ENCODE measurements at places on chromosomes 11 and 22. TPM values are rescaled to one million over a fixed set of nuclear protein-coding genes. Genes with fewer than 3 reads are reported as not detected.
A peak's percentile ranks its signal among the peaks of the same experiment; 100 is the strongest.

- no peak overlapping the region for H3K4me3 ChIP-seq
- no peaks in the 10 kb centered on the region for H3K27me3 ChIP-seq
- no peak overlapping the region for H3K27ac ChIP-seq
- DNase-seq = no peak
- H3K36me3 ChIP-seq = no peaks in the 10 kb centered on the region
These were observed 2.4 kb downstream of the IPO7 start for GRCh38 chr11:9386901-9387300.

DNA sequence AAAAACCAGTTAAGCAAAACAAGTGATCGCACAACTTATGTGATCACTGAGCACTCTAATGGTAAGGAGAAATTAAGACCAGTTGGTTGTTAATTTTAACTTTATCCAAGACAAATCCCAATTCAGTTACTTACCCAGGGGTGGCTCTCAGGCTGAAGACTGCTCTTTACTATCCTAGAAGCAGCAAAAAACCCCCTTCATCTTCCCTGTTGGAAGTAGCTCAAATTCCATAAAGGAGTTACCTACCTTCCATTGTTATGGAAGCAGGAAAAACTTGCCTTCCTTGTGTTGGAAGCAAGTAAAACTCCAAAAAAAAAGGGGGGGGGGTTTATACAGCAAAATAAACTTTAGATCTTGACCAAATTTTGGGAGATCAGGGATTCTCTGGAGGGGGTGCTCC, 5.2 kb upstream of the MRPL16 start:
- H3K27me3 ChIP-seq = no peaks in the 10 kb centered on the region
- H3K4me1 ChIP-seq = peaks cover 3% of the 10 kb centered on the region
- DNase-seq = no peak
- no peaks in the 10 kb centered on the region for H3K36me3 ChIP-seq

DNA sequence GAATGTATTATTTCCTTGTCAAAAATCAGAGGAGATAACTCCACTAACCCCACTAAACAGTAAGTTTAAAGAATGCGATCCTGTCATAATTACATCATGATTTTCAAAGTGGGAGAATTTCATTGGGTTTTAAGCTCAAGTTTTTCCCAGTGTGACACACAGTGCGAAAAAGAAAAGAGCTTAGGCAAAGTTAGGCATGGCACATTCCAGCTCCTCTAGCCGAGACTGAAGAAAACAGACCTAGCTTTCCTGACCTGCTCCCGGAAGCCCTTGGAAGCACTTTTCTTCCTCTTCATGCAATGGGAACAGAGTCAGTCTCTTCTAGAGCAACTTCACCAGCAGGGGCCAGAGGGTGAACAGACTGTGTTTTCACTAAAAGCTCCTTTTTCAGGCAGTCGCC, 76.6 kb upstream of the AKIP1 start:
- no peak overlapping the region for H3K4me3 ChIP-seq
- peaks cover 5% of the 10 kb centered on the region for H3K4me1 ChIP-seq
- H3K27me3 ChIP-seq = no peaks in the 10 kb centered on the region
- no peaks in the 10 kb centered on the region for H3K36me3 ChIP-seq
- peak overlapping the region; percentile 82 for H3K27ac ChIP-seq

- no peak overlapping the region for H3K27ac ChIP-seq
- no peak for DNase-seq
- no peak overlapping the region for H3K4me3 ChIP-seq
- H3K27me3 ChIP-seq = no peaks in the 10 kb centered on the region
- no peaks in the 10 kb centered on the region for H3K36me3 ChIP-seq
These were observed 15.8 kb downstream of the TBRG1 start for GRCh38 chr11:124638500-124638899.

KRTAP5-7 gene
- total RNA-seq = not detected

CHCHD10 gene
- total RNA-seq = 15.3 TPM

DNA sequence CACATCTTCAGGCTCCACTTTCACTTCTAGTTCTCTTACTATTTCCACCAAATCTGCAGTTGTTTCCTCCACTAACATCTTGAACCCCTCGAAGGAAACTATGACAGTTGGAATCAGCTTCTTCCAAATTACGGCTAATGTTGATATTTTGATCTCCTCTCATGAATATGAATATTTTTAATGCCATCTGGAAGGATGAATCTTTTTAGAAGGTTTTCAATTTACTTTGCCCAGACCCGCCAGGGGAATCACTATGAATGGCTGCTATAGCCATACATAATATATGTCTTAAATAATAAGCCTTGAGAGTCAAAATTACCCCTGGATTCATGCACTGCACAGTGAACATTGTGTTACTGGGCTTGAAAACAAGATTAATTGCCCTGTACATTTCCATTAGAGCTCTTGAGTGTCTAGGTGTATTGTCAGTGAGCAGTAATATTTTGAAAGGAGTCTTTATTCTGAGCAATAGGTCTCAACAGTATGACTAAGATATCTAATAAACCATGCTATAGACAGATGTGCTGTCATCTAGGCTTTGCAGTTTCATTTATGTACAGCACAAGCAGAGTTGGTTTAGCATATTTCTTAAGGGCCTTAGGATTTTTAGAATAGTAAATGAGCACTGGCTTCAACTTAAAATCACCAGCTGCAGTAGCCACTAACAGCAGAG, 48.3 kb upstream of the LRRC55 start:
- H3K4me1 ChIP-seq = no peaks in the 10 kb centered on the region
- H3K4me3 ChIP-seq = no peak overlapping the region
- H3K27ac ChIP-seq = no peak overlapping the region
- DNase-seq = no peak
- no peaks in the 10 kb centered on the region for H3K36me3 ChIP-seq

DNA sequence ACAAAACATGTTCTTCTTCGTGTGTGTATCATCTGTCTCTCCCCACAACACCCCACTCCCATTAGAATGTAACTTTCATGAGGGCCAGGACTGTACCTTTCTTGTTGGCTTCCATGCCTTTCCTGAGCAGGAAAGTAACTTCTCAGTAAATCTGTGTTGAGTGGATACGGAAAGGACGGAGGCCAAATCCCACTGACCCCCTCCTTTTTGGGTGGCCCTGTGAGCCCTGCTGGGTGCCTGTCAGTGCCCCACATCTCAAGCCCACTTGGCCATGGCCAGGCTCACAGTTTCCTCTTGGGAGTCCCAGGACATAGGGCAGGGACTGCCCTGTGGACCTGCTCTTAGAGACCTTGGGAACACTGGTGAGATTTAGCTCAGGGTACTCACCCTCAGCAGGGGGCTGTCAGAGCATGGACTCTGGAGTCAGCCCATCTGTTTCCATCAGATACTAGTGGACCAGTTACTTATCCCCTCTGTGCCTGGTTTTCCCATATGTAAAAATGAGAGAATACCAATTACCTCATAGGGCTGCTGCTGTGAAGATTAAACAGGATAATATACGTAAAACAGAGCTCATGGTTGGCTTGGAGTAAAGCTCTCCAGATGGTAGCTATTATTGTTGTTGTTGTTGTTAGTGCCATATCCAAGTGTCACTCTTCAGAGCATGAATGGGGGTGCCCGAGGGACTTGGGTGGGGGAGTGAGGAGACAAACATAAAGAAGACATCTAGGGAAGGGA, 1.0 kb upstream of the C11orf96 start:
- peak overlapping the region; percentile 42 for H3K4me3 ChIP-seq
- no peak for DNase-seq
- H3K36me3 ChIP-seq = no peaks in the 10 kb centered on the region
- peaks cover 65% of the 10 kb centered on the region for H3K27me3 ChIP-seq

TCIRG1 gene
- total RNA-seq = 697 TPM

GRCh38 chr11:80163441-80163840, 722.6 kb upstream of the TENM4 start:
- H3K27ac ChIP-seq = no peak overlapping the region
- no peaks in the 10 kb centered on the region for H3K36me3 ChIP-seq
- no peaks in the 10 kb centered on the region for H3K27me3 ChIP-seq
- no peak for DNase-seq
- no peak overlapping the region for H3K4me3 ChIP-seq
- no peaks in the 10 kb centered on the region for H3K4me1 ChIP-seq

UEVLD gene
- total RNA-seq = 34.0 TPM

- H3K4me3 ChIP-seq = peak overlapping the region; percentile 86
- H3K27me3 ChIP-seq = no peaks in the 10 kb centered on the region
- H3K27ac ChIP-seq = peak overlapping the region; percentile 89
- peak; percentile 55 for DNase-seq
- H3K36me3 ChIP-seq = peaks cover 6% of the 10 kb centered on the region
- H3K4me1 ChIP-seq = peaks cover 44% of the 10 kb centered on the region
These were observed 546 bp downstream of the DRAP1 start for GRCh38 chr11:65919573-65920371.

OVOL1 gene
- total RNA-seq = 44.1 TPM

DNA sequence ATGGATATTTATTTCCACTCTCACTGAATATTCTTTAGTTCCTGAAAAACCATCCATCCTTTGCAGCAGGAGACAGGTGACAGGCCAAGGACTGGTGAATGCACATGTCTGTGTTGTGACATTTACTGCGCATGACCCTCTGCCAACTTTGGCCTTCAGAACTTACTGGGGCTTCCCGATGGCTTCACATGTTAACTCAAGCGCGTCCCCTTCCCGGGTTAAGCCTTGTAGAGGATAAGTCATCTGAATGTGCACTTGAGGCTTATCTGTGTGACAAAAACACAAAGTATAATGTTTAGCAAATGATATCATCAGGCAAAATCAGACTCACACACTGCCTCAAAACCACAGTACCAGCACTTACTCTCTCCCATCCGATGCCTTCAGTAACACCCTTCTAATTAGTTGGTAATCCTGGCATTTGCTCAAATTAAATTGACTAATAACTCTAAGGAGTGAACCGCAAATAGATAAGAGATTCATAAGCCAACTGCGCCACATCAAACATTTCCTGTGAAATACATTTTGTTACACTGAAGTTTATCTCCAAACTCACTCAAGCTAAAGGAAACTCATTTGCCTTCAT, 286.4 kb downstream of the CADM1 start:
- no peaks in the 10 kb centered on the region for H3K36me3 ChIP-seq
- no peak overlapping the region for H3K4me3 ChIP-seq
- DNase-seq = no peak
- no peak overlapping the region for H3K27ac ChIP-seq

DNA sequence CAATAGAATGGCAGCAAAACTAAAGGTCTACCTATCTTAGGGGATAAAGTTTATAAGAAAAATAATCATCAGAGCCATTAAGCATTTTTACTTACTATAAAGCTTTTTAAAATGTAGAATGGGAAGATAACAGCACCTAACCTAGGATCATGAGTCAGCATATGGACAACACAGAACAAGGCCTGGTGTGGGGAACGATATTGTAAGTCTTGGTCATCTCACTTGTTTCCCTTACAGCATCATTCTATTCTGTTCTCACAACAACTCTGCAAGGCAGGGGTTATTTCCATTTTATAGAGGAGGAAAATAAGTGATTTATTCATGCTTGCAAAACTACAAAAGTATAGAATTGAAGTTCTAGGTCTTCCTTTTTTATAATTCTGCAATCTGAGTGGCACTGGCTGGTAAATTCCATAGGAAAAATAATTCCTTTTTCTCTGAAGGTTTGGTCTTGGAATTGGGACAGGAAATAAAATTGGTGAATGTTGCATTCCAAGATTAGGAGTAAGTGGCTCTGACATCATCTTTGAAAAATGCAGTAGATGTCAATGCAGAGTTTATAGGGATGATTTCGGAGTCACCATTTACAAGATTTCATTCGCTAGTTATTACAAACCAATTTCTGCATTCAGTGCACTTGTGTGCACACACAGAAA, 423.0 kb downstream of the DYNC2H1 start:
- no peak overlapping the region for H3K4me3 ChIP-seq
- no peaks in the 10 kb centered on the region for H3K36me3 ChIP-seq
- DNase-seq = no peak
- H3K27ac ChIP-seq = no peak overlapping the region
- no peaks in the 10 kb centered on the region for H3K27me3 ChIP-seq

- no peak for DNase-seq
- no peak overlapping the region for H3K27ac ChIP-seq
- no peaks in the 10 kb centered on the region for H3K4me1 ChIP-seq
- no peaks in the 10 kb centered on the region for H3K36me3 ChIP-seq
These were observed 200.0 kb downstream of the TBC1D22A start for GRCh38 chr22:46962406-46962805.

C1QTNF6 gene
- total RNA-seq = 1.4 TPM

DNA sequence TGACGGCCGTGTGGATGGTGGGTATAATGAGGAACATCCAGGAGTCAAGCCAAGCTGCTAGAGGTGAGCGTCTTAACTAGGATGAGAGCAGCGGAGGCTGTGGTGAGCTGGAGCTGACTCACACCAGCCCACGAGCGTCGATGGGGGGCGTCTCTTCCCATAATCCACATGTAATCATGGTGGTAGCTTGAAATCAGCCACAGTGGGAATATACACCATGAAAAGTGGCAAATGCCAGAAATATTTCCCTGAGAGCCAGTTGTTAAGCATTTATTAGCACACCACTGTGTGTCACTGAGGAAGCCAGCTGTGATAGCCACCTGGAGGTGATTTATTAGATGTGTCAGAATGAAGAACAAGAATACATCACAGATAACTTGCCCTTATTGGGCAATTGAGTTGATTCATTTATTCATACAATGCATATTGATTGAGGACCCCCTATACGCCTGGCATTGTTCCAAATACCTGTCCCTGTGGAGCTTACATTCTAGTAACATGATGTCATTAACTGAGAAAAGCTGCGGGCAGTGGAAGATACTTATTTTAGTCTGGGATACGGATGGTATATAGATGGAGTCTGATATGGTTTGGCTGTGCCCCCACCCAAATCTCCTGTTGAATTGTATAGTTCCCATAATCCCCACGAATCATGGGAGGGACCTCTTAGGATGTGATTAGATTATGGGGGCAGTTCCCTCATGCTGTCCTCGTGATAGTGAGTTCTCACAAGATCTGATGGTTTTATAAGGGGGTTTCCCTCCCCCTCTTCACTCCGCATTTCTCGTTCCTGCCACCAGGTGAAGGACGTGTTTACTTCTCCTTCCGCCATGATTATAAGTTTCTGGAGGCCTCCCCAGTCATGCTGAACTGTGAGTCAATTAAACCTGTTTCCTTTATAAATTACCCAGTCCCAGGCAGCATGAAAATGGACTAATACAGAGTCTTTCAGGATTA, 473.4 kb downstream of the METTL15 start:
- H3K27me3 ChIP-seq = no peaks in the 10 kb centered on the region
- H3K36me3 ChIP-seq = no peaks in the 10 kb centered on the region
- H3K27ac ChIP-seq = no peak overlapping the region
- DNase-seq = no peak
- no peaks in the 10 kb centered on the region for H3K4me1 ChIP-seq

All from transverse colon (tissue), 4 donors.